ENCODE measurements at places on chromosomes 16 and 17.

- no peak for DNase-seq
These were observed 2.7 kb upstream of the PRM1 start for GRCh38 chr16:11283820-11284248.

GRCh38 chr16:1759511-1759910, 11.8 kb downstream of the NME3 start:
- DNase-seq, result no peak

DNA sequence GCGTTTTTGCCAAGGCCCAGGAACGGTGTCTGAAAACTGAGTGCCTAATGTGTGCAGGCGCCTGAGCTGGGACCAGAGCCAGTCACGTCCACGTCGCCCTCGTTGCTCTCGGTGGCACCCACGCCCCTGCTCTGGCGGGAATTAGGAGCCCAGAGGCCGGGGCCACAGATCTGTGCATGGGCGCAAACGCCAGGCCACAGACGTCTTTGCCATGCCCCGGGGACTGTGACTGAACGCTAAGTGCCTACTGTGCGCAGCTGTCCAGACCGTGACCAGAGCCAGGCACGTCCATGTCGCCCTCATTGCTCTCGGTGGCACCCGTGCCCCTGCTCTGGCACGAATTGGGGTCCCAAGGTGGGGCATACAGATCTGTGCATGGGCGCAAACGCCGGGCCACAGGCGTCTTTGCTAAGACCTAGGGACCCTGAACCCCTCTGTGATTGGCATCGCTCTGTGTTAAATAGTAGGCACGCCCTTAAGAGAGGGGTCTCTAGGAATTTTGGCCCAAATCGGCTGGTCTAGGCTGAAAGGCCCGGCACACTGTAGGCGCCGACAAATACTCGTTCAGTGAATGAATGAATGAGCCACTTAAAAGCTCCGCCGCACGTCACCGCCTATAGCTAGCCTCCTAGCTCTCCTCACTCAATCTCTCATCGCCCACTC, 827 bp upstream of the UBALD1 start:
- DNase-seq, result no peak

DNA sequence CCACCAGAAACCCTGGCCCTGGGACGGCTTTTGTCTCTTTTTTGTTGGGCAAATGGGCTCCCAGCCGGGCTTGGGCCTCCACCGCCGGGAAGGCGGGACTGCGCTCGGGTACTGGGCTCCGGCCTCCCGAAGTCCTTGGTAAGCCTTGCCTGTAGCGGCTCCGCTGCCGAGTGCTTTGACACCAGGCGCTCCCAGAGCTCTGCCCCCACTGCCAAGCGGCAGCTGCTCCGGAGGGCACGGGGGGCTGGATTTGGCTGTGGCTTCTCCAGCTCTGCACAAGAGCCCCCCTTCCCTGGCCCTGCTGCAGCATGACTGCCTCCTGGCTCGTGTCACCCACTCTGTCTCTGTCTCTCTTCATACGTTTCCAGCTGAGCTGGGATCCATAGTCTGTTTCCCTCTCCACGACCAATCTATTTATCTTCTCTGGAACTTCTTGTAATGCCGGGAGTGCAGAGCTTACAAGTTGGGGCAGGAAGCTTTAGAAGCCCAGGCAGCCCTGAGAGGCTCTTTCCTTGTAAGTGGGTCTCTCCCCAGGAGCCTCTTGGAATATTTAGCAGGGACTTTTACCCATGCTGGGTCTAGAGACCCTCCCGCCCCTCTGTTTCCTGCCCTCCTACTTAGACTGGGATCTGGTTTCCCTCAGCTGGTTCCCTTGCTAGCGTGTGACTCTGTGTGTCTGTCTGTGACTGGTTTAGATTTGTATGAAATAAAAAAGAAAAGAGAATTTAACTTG, 246.9 kb upstream of the GSE1 start:
- peak; percentile 52 for DNase-seq

GRCh38 chr17:35244341-35245195, 1.7 kb downstream of the SLFN5 start:
- peak; percentile 26 for DNase-seq

GRCh38 chr17:72950242-72950931, 142.1 kb downstream of the SLC39A11 start:
- no peak for DNase-seq

DNA sequence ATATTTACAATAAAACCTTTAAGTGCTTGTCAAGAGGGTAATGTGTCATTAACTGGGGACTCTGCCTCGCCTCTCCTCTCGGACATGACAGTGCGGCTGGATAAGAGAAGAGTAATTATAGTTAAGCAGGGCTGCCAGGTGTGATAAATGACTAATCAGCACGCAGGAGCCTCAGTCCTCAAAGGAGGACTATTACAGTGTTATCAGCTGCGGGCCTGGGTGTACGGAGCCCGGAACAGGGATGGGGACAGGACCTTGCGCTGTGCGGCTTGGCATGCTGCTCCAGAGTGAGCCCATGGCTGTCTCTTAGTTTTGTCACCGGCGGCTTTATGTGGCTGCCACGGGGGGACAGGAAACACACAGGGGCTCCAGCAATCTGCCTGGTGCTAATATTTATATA, 607.2 kb downstream of the MAF start:
- no peak for DNase-seq

DNA sequence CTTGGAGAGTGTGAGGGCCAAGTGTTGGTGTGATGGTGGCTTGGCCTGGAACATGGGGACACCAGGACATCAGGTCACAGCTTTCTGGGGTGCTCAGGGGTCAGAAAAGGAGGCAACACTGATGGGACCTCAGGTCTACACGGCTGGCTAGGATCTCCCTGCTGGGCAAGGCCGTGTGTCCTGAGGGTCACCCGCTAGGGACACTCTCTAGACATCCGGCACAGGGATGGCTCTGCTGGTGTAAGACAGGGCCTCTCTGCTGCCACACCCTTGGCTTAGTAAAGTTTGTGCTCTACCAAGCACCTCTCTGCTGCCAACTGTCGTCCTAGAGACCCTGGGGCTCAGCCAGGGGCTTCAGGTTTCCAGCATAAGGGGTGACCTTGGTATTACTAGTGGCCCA, 16.3 kb downstream of the SLC13A5 start:
- no peak for DNase-seq
